Memory B cell (primary cell): ENCODE measurements at places on chromosomes 1 and 21.

GRCh38 chr1:176579087-176579486, 116.1 kb downstream of the PAPPA2 start:
- DNase-seq = no peak

DNA sequence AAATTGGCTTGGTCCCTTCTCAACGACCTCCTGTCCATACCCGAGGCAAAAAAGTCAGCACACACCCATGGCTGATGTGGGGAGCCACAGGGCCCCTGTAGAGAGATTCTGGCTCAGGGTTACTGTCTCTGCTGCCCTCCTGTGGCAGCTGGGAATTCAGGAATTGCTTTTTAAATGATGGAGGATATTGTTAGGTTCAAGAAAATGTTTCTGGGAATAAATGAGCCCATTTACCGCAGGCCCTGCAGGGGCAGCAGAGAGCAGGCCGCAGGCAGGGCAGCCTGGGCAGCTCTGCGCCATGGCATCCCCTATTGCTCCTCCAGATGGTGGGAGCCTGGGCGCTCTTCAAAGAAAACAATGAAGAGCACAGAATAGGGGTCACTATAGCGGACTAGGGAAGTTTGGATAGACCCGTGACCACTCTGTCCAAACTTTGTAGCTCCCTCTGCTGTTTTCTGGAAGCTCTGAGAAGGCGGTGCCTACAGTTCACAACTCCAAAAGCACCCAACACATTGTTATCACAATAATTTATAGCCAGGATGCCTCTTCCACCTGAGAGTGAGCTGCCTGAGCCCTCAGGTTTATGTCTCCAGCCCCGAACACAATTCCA, 201.1 kb downstream of the BACH1 start:
- no peak for DNase-seq

GRCh38 chr21:29125191-29125590, 5.3 kb upstream of the MAP3K7CL start:
- no peak for DNase-seq

GRCh38 chr1:206658264-206658980, 23.1 kb downstream of the DYRK3 start:
- peak; percentile 58 for DNase-seq

- no peak for DNase-seq
These were observed 64.4 kb upstream of the NEK2 start for GRCh38 chr1:211739671-211740411.

DNA sequence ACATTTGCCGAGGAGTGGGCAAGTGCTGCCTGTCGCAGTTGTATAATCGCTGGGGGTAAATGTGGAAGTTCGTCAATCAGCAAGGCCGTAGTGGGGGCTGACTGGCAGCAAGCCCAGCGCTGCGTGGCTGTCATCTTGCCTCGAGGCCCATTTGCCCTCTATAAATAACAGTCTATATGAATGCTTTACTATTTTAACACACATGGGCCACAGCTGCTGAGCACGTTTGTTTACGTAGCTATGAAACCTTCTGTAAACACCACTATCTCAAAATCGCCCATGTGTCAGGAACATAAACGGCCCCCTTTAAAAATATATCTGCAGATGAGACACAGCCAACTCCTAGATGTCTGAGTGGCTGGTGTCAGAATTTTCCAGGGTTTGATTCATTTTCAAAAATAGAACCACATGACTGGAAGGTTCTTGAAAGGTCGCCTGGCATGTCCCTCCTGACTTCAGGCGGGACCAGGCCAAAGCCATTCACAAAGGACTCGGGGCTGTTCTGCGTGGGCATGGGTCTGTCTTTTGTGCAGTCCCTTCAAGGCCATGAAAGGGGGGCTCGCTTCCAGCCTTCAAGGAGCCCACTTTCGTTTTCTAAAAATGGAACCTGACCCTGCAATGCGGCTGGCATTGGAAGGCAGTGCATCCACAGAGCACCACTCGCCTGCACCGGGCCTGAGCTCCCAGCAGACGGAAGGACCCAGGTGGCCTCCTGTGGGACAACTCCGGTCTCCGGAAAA, 205.5 kb downstream of the KCNJ6 start:
- DNase-seq = no peak

DNA sequence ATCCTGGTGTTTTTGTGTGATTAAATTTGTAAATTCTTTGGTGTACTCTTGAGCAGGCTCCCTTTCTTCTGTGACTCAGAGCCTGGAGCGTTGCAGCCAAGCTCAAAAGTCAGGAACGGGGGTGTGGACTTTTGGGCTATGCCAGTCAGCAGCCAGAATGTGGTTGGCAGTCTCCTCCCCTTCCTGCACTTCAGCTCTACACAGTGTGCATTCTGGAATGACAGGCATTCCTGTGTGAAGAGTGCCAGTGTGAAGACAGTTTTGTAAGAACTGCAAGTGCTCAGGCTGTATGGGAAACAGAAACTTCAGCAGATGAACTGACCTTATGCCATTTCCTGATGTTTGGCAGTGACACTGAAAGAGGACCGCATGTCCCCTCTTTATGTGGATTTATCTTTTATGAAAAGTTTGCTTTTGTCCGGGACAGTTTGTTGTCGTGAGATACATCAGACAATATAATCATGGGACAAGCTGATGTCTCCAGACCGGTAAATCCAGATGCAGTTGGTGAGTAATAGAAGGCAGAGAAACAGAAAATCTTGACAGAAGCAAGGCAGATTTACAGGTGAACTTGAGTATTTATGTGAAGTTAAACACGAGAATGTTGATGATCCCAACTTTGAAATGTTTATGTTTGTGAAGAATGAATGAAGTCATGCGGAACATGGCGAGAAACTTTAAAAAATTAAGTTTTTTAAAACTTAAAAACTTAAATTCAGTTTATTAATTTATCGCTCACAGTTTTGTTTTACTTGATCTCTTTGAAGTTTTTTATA, 67.7 kb upstream of the RCC1 start:
- DNase-seq = no peak

DNA sequence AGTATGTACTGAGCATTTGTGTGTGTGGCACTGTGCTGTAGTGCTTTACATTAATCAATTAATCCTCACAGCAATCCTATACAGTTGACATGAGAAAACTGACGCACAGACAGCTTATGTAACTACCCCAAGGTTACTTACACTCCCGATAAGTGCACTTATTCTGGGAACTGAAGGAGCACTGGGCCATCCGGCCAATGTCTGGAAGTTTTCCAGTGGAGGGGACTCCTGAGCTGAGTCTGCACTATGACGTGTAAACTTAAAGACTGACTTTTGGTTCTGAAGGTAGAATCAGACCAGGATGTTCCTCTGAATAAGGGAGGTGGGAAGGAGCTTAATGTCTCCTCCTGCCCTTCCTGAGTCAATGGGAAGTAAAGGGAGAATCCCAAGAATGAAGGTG, 12.2 kb downstream of the TRABD2B start:
- DNase-seq = no peak

DNA sequence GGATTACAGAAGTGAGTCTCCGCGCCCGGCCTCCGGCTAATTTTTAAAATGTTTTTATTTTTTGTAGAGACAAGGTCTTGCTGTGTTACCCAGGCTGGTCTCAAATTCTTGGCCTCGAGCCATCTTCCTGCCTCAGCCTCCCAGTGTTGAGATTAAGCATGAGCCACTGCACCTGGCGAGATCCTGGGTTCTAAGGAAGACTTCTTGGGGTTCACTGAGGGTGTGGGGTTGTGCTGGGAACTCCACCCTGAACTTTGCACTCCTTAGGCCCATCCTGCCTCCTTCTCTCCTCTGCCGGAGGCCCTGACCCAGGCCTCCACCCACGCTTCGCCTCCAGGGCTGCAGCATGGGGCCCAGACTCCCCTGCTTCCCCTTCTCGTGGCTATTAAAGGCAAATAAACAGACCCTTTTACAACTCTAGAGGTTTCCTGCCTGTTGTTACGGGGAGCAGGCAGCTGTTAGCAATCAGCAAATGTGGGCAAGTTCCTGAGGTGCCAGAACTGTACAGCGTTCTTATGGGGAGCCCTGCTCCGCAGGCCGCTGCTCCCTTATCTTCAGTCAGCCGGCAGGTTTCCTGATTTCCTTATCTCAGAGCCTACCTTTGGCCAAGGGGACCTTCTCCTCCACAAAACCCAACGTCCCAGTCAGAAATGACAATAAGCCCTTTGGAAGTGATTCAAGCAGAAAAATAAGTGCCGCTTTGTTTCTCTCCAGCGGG, 41.0 kb upstream of the LIN9 start:
- no peak for DNase-seq

DNA sequence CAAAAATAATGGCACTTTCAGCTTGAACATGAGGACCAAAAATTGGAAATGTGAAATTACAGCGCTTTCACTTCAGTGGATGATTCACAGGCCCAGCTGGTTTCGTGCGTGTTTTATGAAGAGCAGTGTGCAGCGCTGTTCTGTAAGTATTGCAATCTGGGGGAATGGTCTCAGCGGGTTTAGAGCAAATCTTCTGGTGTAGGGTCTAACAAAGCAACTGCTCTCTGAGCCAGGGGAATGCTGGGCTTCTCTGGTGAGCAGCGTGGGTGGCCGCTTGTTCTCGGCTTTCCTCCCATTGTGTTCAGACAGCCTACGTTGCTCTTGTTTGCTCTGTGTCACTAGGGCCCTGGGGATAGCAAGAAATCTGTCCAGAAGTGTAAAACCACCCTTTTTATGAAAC, 42.4 kb upstream of the GADD45A start:
- DNase-seq = no peak

GRCh38 chr1:212440419-212440818, 7.7 kb downstream of the NENF start:
- no peak for DNase-seq

DNA sequence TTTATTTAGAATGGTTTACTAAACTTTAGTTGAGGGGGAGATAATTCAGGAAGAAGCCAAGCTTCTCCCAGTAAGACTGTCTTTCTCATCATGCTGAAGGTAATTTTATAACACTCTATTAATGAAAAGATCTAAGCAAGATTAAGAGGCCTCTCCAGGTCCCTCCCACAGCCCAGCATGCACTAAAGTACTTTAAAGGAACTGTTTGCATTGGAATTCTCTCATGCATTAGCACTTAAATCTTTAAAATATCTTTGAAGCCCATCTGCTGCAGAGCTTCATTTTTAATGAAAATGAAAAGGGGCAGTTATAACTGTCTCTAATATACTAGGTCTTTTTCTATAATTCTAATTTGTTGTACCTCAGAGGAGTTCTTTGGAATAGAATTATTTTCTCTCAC, 1379.1 kb upstream of the ADGRL4 start:
- DNase-seq = no peak

DNA sequence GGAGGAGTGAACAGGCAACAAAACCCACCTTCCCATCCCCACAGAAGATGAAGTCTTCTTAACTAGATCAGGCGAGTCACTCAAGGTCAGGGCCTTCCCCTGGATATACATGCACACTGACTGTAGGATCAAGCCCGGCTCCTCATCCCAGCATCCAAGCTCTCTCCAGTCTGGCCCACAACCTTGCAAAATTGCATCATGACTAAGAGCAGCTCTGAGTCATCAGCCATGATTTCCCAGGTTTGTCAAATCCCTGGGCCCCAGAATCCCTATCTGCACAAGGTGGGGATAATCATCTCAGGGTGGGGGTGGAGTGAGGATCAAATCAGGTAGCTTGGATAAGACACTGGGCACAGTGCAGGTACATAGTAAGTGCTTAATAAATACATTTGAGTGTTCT, 199.3 kb upstream of the GRIK3 start:
- DNase-seq = no peak

DNA sequence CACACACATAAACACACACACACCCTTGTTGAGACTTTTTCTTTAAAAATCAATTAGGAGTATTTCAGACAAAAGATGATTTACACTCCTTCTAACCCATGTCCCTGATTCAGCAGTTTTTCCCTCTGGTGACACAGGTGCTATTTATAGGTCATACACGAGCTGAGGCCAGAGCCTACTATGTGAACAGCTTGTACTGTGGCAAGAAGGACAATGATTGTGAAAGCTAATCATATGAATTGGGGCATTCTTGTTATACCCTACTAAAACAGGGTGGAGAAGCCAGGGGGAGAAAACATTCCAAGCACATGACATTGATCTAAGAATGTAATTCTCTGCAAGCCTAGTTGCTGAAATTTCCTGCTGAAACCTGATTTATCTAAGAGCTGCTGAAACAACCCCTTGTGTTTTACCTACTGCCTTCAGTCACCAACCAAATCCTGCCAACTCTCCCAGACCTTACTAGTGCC, 60.3 kb downstream of the XCL1 start:
- DNase-seq = no peak
